ENCODE measurements at places on chromosomes 7 and 10.

DNA sequence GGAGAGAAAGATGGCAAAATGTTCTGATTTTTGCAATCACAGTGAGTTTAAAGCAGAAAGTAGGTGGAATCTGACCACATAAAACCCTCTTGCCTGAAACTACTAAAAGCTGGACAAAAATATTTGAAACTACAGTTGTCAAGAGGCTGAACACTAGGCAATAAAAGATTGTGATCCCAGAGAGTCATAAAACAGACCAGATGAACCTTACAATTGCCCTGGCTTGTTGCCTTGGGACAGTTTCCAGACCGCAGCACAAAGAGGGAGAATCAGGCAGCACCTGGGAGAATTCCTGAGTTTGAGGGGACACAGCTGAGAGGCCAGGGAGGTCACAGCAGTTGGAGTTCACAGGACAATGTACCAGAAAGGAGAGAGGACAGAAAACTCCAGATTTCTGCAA is 107.3 kb upstream of the NANOS1 start:
- DNase-seq = no peak

DNA sequence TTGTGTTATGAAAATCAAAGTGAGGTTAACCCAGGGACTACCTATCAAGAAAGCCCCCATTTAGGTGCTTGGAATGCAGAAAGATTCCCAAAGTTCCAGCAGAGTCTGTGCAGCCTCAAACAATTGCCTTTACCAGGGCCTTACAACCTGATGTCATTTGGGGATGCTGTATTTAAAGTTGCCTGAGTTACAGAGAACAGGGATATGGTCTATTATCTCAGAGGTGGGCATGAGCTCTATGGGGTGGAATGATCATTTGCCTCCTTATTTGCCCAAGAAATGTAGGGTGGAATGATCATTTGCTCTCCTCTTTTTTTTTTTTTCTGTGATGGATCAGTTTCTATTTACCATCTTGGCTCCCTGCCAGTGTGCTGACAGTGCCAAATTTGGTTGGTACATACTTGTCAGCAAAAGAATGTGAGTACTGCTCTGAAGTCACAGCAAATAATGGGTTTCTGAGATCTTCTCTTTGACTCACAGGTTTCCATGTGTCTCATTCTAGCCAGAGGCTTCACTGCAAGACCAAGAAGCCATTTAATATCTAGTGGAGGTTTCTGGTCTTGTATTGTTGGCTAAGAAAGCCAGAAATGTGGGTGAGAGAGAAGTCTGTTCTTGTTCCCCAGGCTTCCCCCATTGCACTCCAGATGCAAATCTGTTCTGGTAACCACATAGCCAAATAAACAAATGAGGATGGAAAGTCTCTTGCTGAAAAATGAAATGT is 45.5 kb upstream of the ZNRF2 start:
- no peak for DNase-seq

- DNase-seq = no peak
These were observed 592.5 kb downstream of the TYW1 start for GRCh38 chr7:67589183-67589582.

- no peak for DNase-seq
These were observed 295.9 kb upstream of the PHF14 start for GRCh38 chr7:10677668-10678232.

DNA sequence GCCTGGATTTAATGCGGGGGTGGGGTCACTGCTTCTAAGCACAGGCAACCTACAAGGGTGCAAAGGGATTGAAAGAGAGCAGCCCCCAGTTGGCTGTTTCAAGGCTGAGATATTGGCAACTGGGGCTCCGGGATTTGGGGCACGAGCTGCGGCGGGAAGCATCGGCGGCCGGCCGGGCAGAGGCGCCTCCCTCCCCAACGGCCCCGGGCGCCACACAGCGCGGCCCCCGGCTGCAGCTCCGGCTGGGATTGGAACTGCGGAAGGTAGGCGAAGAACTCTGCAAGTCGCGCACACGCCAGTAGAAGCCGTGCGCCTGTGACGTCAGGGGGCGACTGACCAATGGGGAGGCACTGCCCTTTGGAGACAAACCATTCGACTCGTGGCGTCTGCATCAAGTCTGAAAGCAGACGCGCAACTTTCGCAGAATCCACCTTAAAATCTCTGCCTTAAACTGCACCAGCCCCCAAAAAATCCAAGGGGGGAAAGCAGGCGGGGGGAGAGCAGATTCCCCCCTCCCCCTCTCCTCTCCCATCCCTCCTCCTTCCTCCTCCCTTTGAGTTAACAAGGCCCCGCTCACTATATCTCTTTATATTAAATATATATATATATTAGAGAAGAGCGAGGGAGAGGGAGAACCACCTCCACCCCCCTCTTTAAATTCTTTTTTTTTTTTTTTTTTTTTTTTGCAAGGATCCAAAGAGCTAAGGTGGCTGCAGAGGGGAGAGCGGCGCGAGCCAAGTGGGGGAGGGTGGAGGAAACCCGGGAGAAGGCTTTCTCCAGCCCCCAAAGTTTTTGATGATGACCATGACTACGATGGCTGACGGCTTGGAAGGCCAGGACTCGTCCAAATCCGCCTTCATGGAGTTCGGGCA is at the start of gene DLX6:
DLX6 (plus strand) TSS at position 371 of the 872 bp plus-strand sequence; CDS start at position 796, 425 bp downstream.
- peak; percentile 95 for DNase-seq

DNA sequence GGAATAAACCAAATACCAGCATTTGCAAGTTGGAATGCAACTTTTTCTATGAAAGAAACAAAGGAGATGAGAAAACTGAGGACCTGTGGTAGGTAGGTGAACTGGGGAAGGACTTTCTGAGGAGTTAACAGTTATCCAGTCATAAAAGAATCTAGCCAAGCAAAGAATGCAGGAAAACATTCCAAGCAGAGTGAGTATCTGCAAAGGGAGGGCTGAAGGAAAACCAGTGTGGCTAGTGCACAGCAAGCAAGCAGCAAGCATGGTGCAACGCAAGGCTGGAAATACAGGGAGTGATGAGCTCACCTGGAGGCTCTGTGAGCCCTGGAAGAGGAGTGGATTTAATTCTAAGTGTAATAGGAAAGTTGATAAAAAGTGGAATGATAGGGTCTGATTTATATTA is 44.0 kb downstream of the RTKN2 start:
- DNase-seq = no peak

- peak; percentile 74 for DNase-seq
These were observed 613 bp downstream of the OAT start for GRCh38 chr10:124417895-124418725.

DNA sequence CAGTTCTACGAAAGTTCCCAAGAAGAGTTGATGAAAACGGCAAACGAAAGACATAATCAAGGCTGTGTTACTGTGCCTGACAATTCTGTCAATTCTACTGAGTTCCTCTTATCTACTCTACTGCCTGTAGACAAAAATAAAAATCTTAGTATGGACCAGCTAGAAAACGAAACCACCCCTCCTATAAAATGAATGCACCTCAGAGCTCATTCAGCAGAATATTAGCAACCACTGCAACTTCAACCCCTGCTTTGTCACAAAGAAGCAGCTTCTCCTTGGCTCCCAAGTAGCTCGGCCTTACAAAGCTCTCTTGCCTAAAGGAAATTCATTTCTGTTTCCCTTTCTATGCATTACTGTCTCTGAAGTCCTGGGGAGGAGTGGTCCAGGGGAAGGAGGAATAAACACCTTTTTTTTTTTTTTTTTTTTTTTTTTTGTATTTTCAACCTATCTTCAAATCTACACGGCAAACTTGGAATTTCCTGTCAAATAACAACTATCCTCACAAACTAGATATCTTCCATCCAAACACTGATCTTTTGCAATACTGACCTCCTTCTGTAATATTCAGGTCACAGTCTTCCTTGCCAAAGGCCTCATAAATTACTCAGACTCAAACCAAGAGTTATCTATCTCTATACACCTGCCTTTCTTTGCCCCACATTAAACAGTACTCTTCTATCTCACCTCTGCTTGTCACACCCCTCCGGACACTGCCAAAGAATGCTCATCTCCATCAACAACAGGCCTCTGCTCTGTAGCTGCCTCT is 74.3 kb downstream of the GLI3 start:
- DNase-seq = no peak

GRCh38 chr10:50512743-50513416 is 110.9 kb downstream of the SGMS1 start:
- DNase-seq = no peak

- DNase-seq = no peak
These were observed 57.9 kb downstream of the CDCA7L start for GRCh38 chr7:21887779-21888178.

- DNase-seq = no peak
These were observed 136.2 kb downstream of the PRPF18 start for GRCh38 chr10:13722747-13723653.

DNA sequence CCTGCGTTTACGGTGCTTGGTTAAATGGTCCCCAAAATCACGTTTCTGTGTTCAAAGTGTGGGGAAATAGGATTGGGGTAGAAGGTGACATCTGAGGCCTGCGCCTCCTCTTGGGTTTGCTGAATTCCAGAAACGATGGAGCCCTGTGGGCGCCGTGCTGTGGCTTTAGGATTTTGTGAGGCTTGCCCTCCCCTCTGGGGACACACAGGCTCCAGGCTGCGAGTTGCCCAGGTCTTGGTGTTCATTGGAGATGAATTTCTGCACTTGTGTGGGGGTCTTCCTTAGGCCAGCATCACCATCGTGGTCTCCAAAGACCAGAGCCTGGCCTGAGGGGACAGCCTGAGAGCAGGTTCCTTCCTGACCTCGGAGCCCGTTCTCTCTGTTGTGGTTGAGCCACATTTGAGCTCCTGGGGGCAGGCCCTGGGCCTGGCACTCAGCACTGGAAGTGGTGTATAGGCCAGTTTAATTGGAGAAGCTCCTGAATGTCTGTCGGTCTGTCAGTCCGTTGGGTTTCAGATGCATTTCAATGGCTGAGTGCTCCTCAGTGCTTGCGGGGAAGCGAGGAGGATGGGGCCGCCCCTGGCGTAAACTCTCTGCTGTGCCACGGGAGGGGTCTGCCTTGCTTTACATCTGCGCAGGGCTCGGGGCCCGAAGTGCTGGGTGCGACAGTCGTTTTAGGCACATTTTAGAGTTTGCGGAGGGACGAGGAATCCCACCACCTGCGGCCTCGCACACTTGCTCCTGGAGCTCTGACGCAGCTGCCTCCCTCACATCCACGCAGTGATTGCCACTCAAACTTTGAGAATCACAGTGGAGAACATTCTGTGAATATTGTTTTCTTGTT is 71.7 kb downstream of the DNAJB6 start:
- DNase-seq = no peak

DNA sequence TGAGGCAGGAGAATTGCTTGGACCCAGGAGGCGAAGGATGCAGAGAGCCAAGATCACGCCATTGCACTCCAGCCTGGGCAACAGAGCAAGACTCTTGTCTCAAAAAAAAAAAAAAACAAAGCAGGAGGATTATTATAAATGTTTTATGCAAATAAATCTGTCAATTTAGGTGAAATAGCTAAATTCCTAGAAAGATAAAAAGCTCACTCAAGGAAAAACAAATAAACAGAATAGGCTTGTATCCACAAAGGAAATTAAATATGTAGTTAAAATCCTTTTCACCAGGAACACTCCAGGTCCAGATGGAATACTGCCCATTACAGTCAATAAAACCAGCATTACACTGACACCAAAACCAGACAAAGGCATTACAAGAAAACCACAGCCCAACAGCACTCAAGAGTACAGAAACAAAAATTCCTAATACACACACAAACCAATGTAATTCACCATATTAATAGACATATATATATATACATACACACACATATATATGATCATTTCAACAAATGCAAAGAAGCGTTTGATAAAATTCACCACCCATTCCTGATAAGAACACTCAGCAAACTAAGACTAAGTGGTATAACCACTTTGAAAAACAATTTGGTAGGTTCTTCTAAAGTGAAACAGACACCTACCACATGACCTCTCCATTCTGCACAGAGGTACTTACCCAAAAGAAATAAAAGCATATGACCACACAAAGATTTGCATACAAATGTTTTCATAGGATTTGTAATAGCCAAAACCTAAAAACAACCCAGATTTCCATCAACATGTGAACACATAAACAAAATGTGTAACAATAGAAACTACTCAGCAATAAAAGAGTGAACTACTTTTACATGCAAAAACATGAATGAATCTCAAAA is 38.8 kb downstream of the ABI1 start:
- DNase-seq = no peak

DNA sequence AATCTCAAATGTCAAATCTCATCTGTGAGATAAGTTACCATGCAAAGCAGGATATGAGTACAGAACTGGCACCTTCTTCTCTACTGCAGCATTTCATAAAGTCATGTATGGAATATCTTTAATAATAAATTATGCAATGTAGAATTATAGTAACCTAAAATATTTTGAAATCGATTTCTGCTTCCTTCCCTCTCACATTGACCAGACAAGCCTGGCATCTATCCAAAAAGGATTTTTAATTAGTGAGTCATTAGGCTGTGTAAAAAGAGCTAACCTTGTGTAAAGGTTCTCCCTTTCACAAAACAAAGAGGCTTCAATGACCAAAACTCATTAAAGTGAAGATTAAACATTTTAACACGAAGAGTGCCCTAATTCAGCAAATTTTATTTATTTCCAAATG is 48.8 kb upstream of the EXOC6 start:
- no peak for DNase-seq

- no peak for DNase-seq
These were observed 210.0 kb upstream of the LRRN3 start for GRCh38 chr7:110880971-110881370.

- no peak for DNase-seq
These were observed 2.7 kb downstream of the PUS7 start for GRCh38 chr7:105519353-105519752.

- no peak for DNase-seq
These were observed 101.3 kb upstream of the TBX20 start for GRCh38 chr7:35355199-35355598.

GRCh38 chr10:51203359-51203758 is 129.1 kb downstream of the PRKG1 start:
- peak; percentile 55 for DNase-seq

GRCh38 chr10:114815791-114816190 is 5.8 kb upstream of the FHIP2A start:
- DNase-seq = no peak

GRCh38 chr10:16459423-16459939 is 22.7 kb downstream of the PTER start:
- DNase-seq = no peak

DNA sequence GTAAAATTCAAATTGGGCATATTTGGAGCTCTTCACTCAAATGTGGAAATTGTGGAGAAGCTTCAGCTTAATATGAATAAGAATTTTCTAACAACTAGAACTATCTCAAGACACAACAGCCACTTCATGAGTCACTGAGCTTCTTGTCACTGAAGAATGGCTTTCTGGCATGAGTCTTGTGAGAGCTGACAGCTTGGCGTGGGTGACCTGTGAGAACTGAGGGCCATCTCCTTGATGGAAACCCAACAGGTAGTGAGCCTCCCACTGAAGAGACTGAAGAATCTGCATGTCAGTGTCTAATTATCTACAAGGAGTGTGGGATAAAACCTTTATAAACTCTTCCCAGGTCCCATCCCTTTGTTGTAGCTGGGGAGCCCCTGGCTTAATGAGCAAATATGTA is 66.0 kb downstream of the CLEC2L start:
- no peak for DNase-seq

DNA sequence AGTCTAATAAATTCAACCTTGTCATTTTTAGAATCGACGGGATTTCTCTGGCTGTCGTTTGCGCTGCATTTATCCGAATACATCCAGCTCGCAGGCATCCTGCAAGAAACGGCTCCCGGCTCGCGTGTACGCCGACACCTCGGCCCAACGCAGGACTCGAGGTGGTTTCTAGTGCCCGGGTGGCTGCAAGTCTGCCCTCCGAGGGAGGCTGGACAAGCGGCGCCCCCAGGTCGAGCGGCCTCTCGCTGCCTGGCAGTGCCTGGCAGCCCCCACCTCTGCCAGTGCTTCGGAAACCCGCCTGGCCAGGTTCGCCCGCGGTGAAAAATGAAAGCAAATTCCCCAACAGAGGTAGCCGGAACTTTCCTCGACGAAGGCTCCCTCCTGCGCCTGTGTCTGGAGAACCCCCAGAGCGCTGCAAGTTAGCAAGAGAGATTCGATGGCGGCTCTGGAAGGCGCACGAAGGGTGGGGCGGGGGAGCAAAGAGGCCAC is 5.7 kb upstream of the ZNF503 start:
- DNase-seq = peak; percentile 53

All from neural progenitor cell (in vitro differentiated cells).